Activated CD4-positive, CD25-positive, alpha-beta regulatory T cell (primary cell): ENCODE measurements at places on chromosomes 7 and 10.

- DNase-seq: no peak
Measured at GRCh38 chr7:137578541-137578940, 235.0 kb upstream of the PTN start.

DNA sequence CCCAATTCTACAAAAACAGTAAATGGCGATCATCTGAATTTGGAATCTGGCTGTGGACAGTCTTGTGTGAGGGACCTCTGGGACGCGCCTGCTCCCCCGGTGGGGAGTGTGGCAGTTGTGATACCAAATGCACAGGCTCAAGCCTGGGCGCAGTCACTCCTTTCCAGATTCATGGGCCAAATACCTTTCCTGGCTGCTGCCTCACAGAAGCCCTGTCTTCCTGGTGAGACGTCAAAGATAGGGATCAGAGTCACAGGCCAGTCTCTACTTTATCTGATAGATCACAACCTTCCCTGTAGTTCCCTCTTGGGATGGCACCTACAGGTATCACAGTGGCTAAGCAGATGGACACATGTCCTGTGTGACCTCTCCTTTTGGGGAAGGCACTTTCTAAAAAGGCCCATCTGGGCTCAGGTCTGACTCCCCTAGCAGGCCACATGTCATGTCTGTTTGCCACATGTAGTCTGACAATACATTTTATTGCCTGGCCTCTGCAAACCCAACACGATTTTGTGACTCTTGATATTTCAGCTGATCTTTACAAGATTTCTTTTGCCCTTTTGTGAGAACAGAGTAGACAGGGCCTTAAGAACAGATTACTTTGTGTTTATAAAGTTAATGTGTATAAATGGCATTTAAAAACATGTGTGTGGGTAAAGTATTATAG, 150.1 kb downstream of the SNX10 start:
- DNase-seq: no peak

GRCh38 chr10:124579011-124579399, 117.4 kb downstream of the LHPP start:
- DNase-seq: no peak

- DNase-seq: no peak
Measured at GRCh38 chr7:1853431-1853985, 183.4 kb downstream of the ELFN1 start.

- peak; percentile 58 for DNase-seq
Measured at GRCh38 chr7:92621026-92621540, 30.9 kb upstream of the FAM133B start.

- DNase-seq: no peak
Measured at GRCh38 chr10:93816123-93816747, 58.5 kb downstream of the LGI1 start.

GRCh38 chr10:1150638-1150955, 94.4 kb downstream of the WDR37 start:
- no peak for DNase-seq

DNA sequence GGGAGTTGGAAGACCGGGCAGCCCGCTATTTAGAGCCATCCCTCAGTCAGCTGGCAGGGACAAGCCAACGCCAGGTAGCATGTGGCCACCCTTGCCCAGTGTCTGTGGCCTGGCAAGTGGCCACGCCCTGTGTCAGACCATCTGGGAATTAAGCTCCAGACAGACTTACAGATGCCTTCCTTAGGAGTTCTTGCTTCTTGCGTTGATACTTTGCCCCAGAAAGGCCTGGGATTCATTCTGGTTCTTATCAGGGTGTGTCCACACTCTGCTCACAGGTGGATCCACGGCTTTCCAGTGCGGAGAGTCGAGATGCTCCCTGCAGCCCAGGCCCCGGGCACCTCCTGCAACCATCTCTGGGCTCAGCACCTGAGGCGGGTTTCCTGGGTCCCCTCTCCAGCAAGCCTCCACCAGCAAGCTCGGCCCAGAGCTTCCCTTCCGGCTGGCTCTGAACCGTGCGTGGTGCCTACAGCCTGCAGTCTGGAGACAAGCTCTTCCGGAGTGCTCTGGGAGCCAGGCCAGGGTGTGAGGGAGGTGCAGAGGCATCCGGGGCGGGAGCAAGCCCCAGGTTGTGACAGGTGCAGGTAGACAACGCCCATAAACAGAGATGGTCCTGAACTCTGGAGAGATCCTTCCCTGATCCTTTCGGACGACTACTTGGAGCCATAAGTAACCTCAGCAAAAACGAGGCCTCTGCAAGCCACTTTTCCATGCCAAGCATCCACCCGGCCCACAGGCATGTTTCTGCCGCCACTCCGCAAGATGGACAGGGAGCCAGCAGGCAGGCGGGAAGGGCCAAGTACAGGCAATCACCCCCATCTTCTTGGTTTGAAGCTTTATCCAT, 32.3 kb upstream of the PPIF start:
- no peak for DNase-seq

GRCh38 chr10:68105820-68106219, 3.5 kb upstream of the MYPN start:
- DNase-seq: no peak

DNA sequence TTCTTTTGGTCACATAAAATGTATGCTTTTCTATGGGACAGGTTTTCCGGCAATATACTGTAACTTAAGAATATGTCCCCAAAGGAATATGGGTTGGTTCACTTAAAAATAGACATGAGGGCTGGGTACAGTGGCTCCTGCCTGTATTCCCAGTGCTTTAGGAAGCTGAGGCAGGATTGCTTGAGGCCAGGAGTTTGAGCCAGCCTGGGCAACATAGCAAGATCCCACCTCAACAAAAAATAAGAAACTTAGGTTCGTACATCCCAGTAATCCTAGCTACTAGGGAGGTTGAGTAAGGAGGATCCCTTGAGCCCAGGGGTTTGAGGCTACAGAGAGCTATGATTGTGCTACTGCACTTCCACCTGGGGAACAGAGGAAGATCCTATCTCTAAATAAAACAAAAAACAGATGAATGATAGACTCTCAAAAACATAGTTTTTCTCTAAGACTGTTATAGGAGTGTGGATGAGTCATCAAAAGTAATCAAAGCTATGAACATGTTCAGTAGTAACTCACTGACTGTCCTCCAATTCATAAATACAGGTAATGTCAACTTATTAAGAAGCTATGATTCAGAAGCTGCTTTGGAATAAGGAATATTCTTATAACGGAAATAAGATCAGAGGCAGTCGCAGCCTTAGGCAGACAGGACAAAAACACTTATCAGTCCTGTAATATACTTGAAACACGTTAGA, 2.6 kb upstream of the SEC31B start:
- no peak for DNase-seq

- DNase-seq: no peak
Measured at GRCh38 chr10:75508814-75509306, 77.4 kb downstream of the LRMDA start.

DNA sequence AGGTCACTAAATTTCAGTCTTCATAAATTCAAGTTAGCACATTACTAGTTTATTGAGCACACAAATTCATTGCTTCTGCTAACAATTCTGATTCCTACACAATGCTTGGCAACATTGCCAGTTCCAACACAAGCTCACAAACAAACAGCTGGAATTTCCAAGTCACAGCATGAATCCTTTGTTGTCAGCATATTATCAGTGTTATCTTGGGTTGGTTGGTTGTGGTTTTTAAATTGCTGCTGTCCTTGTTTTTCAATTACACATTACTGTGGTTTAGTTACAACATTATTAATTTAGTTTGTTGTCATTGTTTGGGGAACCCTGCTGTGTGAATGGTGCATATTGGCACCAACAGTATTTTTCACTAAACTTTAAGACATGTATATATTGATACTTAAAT, 86.0 kb upstream of the ARID5B start:
- DNase-seq: no peak

DNA sequence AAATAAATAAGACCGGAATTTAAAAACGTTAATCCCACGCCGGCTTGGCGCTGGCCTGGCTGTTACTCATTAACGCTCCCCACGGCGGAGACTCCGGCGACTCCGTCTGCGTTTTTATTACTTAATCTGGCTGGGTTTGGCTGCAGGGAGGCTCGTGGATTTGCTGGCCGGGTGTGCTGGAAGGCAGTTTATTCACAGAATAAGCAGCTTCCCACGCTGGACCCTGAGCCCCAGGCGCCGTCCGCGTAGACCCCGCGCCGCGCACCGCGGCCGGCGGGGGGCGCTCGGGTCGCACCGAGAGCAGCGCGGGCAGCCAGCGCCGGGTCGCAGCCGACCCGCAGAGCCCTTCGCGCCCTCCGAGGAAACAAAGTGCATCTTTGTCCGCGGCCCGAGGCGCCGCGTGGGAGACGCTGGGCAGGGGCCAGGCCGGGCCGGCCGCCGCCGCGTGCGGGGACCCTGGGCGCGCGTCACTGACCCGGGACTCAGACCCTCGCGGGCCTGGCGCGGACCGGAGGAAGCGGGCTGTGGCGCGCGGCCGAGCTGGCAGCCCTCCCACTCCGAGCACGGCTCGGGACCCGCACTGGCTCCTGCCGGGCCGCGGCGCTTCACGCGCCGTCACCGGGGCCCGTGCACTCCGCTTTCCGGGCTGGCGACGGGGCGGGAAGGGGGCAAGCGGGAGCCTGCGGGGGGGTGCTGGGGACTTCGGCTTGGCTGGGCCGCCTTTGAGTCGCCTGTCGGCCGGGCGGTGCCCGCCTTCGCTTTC, 587 bp upstream of the GRK5 start:
- peak; percentile 49 for DNase-seq

- no peak for DNase-seq
Measured at GRCh38 chr7:40795607-40796006, 660.8 kb downstream of the SUGCT start.

- no peak for DNase-seq
Measured at GRCh38 chr7:156230576-156230975, 410.0 kb upstream of the RNF32 start.

- DNase-seq: no peak
Measured at GRCh38 chr10:119714484-119714816, 11.4 kb upstream of the INPP5F start.

DNA sequence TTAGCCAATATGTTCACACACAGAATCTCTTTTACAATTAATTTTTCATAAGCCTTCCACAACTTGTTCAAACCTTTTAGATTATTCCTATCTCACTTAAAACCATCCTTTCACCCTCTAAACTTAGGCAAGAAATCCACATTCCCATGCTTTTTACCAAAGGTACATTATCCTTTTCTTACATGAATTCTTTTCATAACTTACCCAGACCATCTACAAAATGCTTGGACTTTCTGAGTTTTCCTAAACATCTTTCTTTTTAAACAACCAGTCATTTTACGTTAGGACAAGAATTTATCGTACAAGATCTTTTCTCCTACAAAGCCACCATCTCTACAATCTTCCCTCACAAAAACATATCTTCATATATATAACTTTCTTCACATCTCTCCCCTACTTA, 18.8 kb upstream of the GARS1 start:
- no peak for DNase-seq

GRCh38 chr10:35946556-35946955, 304.5 kb upstream of the FZD8 start:
- DNase-seq: no peak

DNA sequence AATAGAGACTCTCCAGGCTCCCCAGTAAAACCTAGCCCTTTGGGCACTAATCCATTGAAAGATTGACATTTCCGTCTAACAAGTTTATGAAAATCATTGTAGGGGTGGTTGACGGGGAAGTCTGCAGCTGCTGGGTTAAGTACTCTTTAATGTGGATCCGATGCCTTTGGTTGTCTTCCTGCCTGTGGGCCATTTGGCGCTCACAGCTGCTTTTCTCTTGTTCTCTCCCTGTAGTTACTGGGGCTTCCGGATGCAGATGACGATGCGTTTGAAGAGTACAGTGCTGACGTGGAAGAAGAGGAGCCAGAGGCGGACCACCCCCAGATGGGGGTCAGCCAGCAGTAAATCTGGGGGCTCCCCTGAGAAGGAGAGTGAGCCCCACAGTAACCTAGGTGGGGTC, 22.4 kb downstream of the MTURN start:
- no peak for DNase-seq

DNA sequence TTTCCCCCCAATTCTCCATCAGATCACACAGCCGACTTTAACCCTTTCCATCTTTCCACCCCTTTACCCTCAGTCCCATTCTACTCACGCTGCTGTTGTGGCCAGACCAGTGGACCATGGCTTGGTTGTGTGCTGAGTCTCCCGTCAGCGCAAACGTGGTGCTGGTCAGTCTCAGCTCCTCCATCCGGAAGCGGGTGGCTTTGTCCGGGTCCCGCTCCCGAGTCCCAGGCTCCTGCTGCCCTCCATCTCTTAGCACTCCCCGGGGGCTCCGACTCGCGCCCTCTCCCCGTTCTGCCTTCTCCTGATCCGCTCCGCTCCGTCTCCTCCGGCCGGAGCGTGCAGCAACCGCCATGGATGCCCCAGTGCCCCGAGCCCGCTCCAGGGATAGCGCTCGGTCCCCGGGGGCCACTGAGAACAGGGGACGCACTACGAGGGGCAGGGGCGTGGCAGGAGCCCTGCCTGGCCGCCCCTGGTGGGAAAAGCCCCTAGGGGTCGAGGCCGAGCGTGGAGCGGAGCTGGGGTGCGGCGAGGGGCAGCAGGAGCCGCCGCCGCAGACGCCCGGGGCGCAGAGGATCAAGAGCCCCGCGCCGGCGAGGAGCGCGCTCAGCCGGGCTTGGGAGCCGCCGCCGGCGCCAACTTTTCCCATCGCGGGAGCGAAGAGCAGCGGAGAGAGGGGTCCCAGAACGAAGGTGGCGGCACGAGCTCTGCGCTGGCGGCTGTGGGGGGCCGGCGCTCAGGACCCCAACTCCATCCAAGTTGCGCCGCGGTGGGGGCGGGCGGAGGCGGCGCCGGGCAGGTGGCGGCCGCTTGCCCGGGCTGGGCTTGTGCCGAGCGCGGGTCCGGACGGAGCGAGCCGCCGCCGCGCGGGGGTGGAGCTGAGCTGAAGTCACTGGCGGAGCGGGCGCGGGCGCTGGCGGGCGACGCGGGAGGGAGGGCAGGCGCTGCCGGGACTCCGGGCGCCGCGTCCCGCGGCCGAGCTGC, at the start of gene SORCS1:
SORCS1 (minus strand) TSS at position 826 of the 981 bp plus-strand sequence.
- DNase-seq: no peak
